ENCODE measurements at places on chromosomes 13 and 19.

- no peak for DNase-seq
These were observed 97.0 kb downstream of the DCT start for GRCh38 chr13:94382517-94382916.

DNA sequence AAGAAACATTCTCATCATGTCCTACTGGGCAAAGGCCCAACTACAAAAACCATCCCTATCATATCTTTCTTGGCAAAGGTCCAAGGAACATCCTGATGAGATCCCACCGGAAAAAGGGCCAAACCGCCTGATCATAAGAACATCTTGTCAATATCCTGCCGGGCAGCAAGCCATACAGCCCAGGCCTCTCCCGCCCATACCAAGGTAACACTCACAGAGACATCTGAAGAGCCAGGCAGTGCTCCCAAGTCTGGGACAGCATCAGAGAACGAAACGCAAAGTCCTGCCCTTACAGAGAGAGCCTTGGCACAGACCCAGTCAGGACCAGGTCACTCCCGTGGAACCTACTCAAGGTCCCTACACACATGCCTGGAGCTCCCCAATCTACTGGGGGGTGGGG is 18.5 kb upstream of the ZNF331 start:
- DNase-seq: no peak

DNA sequence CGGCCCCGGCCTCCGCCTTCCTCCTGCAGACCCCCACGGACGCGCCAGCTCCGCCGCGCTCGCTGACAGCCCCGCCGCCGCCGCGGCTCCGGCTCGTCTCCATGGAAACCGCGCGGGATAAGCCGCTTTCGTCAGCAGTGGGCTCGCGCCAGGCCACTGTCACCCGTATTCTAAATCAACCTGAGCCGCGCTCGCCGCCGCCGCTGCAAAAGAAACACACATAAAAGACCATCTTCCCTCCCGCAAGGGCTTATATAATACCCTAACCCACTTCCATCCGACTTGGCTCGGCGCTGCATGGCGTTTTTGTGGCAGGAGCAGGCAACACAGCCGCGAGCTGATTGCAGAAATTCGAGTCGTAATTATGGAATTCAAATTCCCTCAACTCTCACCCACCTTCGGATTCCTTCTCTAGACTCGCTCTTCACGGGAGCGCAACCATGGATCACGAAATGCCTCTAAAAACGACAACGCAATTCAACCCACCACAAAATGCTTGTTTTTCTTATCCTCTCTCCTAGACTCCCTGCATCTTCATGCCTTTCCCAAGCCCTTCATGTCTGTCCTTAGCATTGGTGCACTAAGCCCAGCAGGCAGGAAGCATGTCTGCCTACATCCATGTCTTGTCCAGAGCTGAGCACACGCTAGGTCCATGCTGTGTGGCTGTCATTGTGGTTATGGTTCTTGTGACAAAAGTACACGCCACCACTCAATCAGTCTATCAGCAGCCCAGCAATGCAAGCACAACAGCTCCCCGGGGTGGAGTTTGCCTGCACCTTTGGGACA is at the start of gene AMER2:
Gene AMER2 (minus strand): TSS at position 772 of the 786 bp plus-strand sequence. CDS start 669 bp downstream, at position 103.
- DNase-seq: peak; percentile 95

DNA sequence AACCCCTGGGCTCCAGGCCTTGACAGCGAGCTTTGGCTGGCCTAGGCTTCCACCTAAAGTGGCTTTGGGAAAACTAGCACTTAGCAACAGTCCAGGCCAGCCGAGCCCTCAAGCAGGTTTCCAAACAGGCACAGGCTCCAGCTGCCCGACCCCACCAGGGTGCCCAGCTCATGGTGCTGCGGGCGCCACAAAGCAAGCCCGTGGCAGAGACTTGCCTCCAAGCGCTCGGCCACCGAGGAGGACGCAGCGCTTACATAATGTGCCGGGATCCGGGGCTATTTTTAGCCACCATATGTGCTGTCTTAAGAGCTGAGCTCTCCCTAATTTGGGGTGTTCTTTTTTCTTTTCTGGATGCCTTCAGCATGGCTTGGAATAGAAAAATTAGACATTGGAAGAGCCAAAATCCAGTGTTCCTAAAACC is 56.1 kb upstream of the F7 start:
- peak; percentile 97 for DNase-seq

- DNase-seq: no peak
These were observed 11.9 kb downstream of the CILP2 start for GRCh38 chr19:19549804-19550464.

DNA sequence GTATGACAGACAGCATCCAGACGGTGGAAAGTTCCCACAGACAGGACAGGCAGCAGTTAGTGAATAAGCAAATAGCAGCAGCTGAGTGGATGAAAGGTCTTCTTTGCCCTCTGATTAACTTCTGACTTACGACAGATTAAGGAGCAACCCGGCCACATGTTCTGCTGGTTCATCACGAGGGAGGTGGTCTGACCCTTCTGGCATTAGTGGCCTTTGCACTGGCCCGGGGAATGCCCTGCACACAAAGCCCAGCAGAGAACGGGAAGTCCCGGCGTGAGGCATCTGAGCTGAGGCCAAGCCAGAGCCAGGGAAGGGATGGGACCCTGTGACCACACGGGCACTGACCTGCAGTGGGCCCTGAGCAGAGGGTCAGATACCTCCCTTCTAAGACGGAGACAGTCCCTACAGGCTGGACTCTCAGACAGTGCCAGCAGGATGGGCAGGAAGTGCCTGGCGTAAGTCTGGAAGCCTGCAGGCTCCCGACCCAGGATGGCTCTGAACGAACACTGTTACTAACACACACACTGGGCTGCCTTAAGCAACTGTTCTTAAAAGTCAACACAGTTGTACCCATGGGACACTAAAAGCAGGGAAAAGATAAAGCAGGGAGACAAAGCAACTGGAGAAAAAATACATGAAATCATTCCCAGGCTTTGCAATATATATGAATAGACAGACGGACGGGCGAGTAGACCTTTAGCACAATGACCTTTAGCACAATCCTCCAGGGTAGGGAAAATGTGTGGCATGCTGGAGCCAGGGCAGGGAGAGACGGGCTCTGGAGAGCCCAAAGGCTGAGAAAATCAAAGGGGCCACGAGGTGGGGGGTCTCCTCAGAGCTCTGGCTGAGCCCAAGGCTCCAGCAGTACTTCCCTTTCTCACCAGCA is 6.3 kb downstream of the C19orf12 start:
- no peak for DNase-seq

DNA sequence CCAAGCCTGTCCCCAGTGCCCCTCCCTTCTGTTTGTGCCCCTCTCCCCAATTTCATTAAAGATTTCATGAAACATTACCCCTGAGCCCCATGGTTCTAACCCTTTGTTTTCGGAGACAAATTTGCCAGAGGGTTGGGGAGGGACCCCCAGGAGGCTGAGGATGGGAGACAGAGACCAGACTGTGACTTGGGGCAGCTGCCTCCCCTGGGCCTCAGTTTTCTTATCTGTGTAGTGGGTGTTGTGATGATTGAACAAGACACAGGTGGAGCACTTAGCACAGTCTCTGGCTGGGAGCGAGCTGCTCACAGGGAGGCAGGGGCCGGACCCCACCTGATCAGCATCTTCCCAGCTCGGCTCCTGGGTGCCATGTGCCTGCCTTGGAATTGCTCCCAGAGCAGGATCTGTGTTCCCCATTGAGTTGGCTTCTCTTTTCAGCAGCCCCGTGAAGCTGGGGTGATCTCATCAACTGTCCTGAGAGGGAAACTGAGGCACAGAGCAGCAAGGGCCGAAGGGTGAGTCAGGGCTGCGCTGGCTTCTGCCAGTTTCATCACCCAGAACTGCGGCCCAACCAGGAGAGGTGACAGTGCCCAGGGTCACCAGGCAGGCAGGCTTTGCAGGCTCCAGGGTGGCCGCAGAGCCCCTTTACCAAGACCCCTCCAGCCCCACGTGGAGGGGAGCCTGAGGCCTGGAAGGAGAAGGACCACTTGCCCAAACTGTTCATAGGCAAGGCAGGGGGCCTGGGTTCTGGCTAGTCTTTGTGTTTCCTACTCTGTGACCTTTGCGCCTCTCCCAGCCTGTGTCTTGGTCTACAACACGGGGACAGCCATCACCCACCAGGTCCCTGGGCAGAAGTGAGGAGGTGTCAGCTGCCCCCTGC is 6.9 kb downstream of the IRF3 start:
- DNase-seq: no peak

- DNase-seq: no peak
These were observed 8.2 kb downstream of the GRIN3B start for GRCh38 chr19:1008268-1009040.

GRCh38 chr19:7658219-7658686 is 10.6 kb upstream of the RETN start:
- DNase-seq: no peak

DNA sequence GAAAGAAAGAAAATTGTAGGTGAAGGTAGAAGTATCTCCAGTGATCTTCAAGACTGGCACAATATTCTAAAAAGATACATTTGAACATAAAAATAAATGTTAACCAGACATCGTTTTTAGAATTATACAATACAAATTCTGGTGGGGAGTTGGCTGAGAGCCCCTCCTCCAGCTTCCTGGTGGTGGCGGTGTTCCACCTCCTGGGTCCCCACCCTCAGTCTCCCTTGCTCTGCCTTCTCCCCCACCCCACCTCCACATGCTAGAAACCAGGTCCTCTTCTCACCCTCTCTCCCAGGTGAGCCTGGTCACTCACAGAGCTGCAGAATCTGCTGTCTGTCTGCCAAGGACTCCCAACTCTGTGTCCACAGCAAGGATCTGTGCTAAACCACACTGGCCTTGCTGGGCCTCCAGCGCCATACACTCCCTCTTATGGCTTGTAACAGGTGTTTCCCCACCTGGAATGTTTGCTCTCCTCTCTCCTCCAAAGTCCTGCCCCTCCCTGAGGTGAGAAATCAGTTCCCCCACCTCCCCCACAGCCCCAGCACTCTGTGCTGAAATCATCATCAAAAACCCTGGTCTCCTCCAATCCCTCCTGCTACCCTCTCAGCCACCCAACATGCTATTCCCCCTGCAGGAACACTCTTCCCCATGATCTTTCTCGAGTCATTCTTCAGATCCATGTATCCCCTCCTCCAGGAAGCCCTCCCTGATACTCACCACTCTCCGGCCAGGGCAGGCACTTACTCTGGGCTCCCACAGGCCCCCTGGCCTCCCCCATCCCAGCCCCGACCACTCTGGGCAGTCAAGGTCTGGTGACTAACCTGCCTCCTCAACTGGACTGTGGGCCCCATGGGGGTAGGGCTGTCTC is 20.5 kb upstream of the CYP2S1 start:
- no peak for DNase-seq

- no peak for DNase-seq
These were observed 19.4 kb upstream of the KLF5 start for GRCh38 chr13:73039201-73040108.

DNA sequence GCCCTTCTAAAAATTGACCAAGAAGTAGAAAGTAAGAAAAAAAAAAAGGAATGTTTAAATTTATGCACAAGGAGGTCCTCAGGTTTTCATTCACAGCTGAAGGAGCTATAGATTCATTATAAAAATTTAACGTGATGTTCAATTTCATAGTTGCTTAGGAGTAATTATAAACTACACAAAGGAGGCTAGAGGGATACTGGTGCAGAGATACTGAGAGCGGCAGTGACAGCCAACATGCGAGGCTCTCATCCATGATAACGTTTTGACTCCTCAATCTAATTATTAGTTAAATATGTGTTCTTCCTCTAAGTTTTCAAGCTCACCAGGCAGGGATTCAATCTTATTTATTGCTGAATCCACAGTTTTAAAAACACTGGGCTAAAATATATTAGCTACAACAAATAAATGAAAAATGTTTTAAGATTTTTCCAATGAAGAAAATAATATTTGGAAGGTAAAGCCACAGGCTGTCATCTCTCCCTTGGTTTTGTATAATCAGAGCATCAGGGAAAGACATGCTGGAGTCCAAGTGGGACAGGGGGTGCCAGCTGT is 49.8 kb upstream of the TRPC4 start:
- no peak for DNase-seq

DNA sequence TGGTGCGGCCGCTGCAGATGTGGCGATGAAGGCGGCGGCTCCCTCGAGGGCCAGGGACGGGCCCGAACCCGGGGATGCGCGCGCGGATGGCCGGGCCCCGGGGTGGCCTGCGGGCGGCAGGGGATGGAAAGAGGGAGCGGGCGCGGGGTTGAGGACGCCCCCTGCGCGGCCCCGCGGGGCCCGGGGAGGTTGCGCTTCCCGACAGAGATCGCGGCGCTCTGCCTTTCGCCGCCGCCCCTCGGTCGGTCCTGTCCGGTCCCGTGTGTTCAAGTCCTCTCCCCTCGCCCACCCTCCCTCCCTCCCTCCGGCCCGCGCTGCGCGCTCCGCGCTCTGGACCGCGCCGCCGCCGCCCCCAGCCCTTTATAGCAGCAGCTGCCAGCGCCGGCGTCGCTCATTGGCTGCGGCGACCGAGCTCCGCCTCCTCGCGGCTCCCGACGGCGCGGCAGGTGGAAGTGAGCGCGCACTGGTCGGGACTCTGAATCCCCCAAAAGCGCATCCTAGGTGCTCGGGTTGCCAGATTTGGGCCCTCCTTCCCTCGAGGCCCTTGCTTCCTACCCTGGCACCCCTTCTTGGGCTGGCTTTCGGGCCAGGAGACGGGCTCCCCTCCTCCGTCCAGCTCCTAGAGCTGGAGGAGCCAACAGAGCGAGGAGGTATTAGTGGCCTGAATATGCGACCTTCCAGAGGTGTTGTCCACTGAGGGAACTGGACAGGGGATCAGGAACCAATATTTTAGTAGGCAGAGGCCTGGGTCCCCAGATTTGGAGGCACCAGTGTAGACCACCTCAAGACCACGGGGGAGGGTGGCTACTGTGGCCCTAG is at the start of gene ELAVL3:
Gene ELAVL3 (minus strand): TSS at position 332 of the 819 bp plus-strand sequence. CDS start 438 bp downstream, outside the sequence.
- DNase-seq: peak; percentile 81

DNA sequence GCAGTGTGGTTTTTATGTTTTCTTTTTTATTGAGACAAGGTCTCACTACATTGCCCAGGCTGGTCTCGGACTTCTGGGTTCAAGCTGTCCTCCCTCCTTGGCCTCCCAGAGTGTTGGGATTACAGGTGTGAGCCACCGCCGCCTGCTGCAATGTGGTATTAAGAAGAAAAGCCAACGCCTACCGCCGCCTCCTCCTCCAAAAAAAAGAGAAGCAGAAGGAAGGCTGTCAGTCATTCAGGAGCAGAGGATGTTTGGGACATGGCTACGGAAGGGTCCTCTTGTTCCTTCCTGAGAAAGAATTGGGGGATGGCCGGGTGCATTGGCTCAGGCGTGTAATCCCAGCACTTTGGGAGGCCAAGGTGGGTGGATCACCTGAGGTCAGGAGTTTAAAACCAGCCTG is 1.2 kb downstream of the PPP1R37 start:
- DNase-seq: no peak

Data from G401 (cell line).